Activated naive CD8-positive, alpha-beta T cell treated with anti-CD3 and anti-CD28 coated beads, Interleukin-2, amount 10 ng/mL, durations not matched to agents 7 days and 5 days (primary cell): ENCODE measurements at places on chromosomes 13 and 19. TPM values are rescaled to one million over a fixed set of nuclear protein-coding genes. Genes with fewer than 3 reads are reported as not detected.
A peak's percentile ranks its signal among the peaks of the same experiment; 100 is the strongest.

The ZNF606 gene
- 22.2 TPM for total RNA-seq

GRCh38 chr19:5934774-5935472, 20.9 kb downstream of the CAPS start:
- DNase-seq = no peak
- peaks cover 7% of the 10 kb centered on the region for H3K36me3 ChIP-seq
- no peak overlapping the region for H3K27ac ChIP-seq
- H3K4me1 ChIP-seq = no peaks in the 10 kb centered on the region
- no peak overlapping the region for H3K4me3 ChIP-seq

- H3K27me3 ChIP-seq = no peaks in the 10 kb centered on the region
- H3K36me3 ChIP-seq = peaks cover 24% of the 10 kb centered on the region
- no peak overlapping the region for H3K4me3 ChIP-seq
- peak overlapping the region; percentile 82 for H3K27ac ChIP-seq
- H3K4me1 ChIP-seq = peaks cover 10% of the 10 kb centered on the region
- DNase-seq = peak; percentile 49
These were observed 12.1 kb downstream of the PIN1 start for GRCh38 chr19:9847087-9847671.

- H3K4me1 ChIP-seq = no peaks in the 10 kb centered on the region
- no peaks in the 10 kb centered on the region for H3K36me3 ChIP-seq
- DNase-seq = no peak
- no peak overlapping the region for H3K4me3 ChIP-seq
These were observed 233.5 kb downstream of the EFNB2 start for GRCh38 chr13:106302011-106302410.

- peaks cover 30% of the 10 kb centered on the region for H3K4me1 ChIP-seq
- no peak overlapping the region for H3K27ac ChIP-seq
- no peak overlapping the region for H3K4me3 ChIP-seq
- peaks cover 6% of the 10 kb centered on the region for H3K27me3 ChIP-seq
These were observed 107.2 kb downstream of the KCNRG start for GRCh38 chr13:50122455-50122854.

GRCh38 chr13:91520952-91521351, 122.5 kb downstream of the GPC5 start:
- no peaks in the 10 kb centered on the region for H3K36me3 ChIP-seq
- DNase-seq = no peak
- peaks cover 2% of the 10 kb centered on the region for H3K27me3 ChIP-seq

DNA sequence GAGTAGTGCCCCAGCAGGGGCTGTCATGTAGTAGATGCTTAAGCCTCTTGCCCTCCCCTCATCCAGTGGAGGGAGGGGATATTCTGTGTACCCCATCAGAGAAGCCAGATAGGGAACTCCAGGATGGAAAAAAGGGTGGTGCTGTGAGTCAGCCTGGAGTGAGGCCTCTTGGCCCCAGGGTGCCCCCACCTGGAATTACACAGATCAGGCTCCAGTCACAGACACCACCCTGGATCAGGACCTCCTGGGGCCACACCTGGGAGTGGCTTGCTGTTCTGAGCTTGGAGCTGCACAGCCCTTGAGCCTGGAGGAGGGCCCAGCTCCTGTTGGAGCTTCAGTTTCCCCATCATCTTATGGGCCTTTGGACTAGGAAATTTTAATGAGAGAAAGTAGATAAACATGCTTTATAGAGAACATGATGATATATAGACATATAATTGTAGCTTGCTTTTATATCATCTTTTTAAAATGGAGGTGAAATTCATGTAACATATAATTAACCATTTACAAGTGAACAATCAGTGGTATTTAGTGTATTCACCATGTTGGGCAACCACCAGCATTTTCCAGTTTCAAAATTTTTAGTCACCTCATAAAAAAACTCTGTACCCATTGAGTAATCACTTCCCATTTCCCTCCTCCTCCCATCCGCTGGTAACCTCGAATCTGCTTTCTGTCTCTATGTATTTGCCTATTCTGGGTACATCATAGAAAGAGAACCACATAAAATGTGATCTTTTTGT, 24.6 kb downstream of the CYP4F22 start:
- peaks cover 26% of the 10 kb centered on the region for H3K36me3 ChIP-seq
- DNase-seq = no peak
- no peaks in the 10 kb centered on the region for H3K27me3 ChIP-seq
- peaks cover 12% of the 10 kb centered on the region for H3K4me1 ChIP-seq
- peak overlapping the region; percentile 9 for H3K4me3 ChIP-seq

DNA sequence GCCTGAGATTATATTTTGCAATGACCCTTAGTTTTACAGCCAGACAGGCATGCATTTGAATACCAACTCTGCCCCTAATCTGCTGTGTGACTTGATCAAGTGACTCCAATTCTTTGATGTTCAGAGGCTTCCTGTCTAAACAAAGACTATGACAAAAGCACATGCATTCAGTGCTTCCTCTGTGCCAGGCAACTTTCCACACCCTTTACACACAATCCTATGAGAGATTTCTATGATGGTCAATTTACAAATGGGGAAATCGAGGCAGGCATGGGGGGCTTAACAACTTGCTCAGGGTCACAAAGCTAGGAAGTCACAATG, 3.7 kb upstream of the LYPD3 start:
- DNase-seq = no peak
- H3K27me3 ChIP-seq = no peaks in the 10 kb centered on the region
- H3K36me3 ChIP-seq = no peaks in the 10 kb centered on the region
- peak overlapping the region; percentile 70 for H3K27ac ChIP-seq

GRCh38 chr19:48415395-48415794, 21.9 kb downstream of the GRIN2D start:
- no peaks in the 10 kb centered on the region for H3K36me3 ChIP-seq
- peaks cover 27% of the 10 kb centered on the region for H3K27me3 ChIP-seq
- DNase-seq = peak; percentile 77
- no peak overlapping the region for H3K27ac ChIP-seq
- H3K4me3 ChIP-seq = peak overlapping the region; percentile 82

DNA sequence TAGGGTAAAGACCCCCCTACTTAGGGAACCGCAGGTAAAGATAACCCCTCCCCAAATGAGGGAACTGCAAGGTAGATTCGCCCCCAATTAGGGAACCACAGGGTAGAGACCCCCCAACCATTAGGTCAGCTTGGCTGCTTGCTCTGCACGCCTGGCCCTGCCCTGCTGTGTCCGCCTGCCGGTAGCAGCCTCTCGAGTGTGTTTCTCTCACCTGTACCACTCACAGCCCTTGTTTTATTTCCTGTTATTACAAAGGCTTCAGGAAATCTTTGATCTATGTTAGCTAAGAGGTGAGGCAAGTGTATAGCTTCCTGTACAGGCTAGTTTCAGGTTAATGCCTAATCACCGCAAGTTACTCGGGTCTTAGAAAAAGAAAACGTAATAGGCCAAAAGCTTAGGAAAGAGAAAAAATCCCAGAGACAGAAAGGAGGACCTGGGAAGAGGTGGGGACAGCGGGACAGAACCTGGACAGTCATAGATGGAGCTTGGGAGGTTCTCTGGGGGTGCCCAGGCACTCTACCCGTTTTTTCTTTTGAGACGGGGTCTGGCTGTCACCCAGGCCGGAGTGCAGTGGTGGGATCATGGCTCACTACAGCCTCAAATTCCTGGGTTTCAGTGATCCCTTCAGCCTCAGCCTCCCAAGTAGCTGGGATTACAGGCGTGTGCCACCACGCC, 23.1 kb upstream of the EIF3G start:
- peak; percentile 59 for DNase-seq
- H3K27ac ChIP-seq = peak overlapping the region; percentile 98
- peaks cover 28% of the 10 kb centered on the region for H3K4me1 ChIP-seq
- peaks cover 35% of the 10 kb centered on the region for H3K36me3 ChIP-seq
- H3K4me3 ChIP-seq = peak overlapping the region; percentile 75
- H3K27me3 ChIP-seq = no peaks in the 10 kb centered on the region

The FBN3 gene
- total RNA-seq = 0.03 TPM

GRCh38 chr19:51721905-51722304, 1.9 kb downstream of the HAS1 start:
- H3K27me3 ChIP-seq = peaks cover 45% of the 10 kb centered on the region
- no peak overlapping the region for H3K27ac ChIP-seq
- H3K36me3 ChIP-seq = peaks cover 2% of the 10 kb centered on the region
- no peak overlapping the region for H3K4me3 ChIP-seq
- DNase-seq = no peak

The BORCS8 gene
- 31.9 TPM for total RNA-seq

The CACNA1A gene
- 0.91 TPM for total RNA-seq

GRCh38 chr13:49936968-49937273, 781 bp upstream of the SPRYD7 start:
- peaks cover 9% of the 10 kb centered on the region for H3K4me1 ChIP-seq
- H3K36me3 ChIP-seq = peaks cover 1% of the 10 kb centered on the region
- peak overlapping the region; percentile 89 for H3K27ac ChIP-seq

DNA sequence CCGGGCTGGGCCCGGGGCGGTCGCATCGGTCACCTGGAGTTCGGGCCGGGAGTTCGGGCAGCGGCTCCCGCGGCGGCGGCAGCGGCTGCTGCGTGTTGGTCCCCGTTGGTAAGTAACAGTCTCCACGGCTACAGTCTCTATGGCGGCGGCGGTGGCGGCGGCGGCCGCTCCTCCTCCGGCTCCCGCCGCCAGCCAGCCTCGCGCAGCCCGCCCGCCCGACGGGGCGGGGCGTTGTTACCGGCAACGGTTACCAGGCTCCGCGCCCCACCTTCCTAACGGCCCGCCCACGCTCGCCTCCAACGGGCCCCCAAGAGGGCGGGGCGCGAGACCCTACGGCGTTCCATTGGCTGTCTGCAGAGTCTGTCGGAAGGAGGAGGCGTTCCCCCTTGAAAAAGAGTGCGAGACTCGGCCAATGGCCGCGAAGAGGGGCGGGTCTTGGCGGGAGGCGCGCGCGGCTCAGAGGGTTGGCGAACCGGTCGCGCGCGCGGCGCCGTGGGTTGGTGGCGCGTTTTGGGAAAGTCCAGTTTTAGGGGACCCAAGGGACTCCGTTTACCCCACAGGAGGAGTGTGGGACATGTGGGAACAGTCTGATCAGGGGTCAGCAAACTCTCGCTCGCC, at the start of gene RFX2:
Gene RFX2, minus strand, starts transcription at position 141 of the 618 bp plus-strand sequence. CDS start 63,004 bp downstream, outside the sequence.
- H3K4me1 ChIP-seq = peaks cover 20% of the 10 kb centered on the region
- H3K36me3 ChIP-seq = peaks cover 4% of the 10 kb centered on the region
- peaks cover 14% of the 10 kb centered on the region for H3K27me3 ChIP-seq
- peak within 1 kb of the TSS; percentile 79 for H3K27ac ChIP-seq
- DNase-seq = peak; percentile 99
- H3K4me3 ChIP-seq = peak within 1 kb of the TSS; percentile 88

The FAM83E gene
- total RNA-seq = 2.7 TPM

GRCh38 chr19:42129399-42130253, 2.6 kb downstream of the POU2F2 start:
- peak overlapping the region; percentile 18 for H3K27ac ChIP-seq
- H3K4me3 ChIP-seq = peak overlapping the region; percentile 14
- H3K4me1 ChIP-seq = peaks cover 46% of the 10 kb centered on the region
- no peak for DNase-seq
- H3K27me3 ChIP-seq = no peaks in the 10 kb centered on the region

The SLC1A6 gene
- not detected for total RNA-seq

The SMIM44 gene
- total RNA-seq = not detected

The ZNF728 gene
- not detected for total RNA-seq

The PRX gene
- total RNA-seq = 2.3 TPM

DNA sequence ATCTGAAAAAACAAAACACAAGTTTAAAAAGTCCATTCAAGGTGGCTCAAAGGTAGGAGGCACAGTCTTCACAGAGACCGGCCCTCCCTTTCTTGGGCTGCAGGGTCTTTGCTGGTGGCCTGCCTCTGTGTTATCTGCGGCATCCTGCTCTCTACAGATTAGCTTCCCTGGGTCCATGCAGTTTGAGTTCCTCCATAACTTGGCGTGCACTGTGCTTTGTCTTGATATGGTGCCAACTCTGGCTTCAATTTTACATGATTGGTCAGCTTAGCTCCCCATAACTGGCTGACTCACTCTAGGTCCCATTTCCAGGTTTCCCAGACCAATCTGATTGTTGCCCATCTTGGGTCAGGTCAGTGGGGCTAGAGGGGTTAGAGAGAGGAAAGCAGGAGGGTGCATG, 41.8 kb downstream of the TPT1 start:
- H3K27ac ChIP-seq = no peak overlapping the region
- peaks cover 4% of the 10 kb centered on the region for H3K36me3 ChIP-seq
- no peak for DNase-seq
- peaks cover 23% of the 10 kb centered on the region for H3K4me1 ChIP-seq

The SCAMP4 gene
- 35.2 TPM for total RNA-seq

DNA sequence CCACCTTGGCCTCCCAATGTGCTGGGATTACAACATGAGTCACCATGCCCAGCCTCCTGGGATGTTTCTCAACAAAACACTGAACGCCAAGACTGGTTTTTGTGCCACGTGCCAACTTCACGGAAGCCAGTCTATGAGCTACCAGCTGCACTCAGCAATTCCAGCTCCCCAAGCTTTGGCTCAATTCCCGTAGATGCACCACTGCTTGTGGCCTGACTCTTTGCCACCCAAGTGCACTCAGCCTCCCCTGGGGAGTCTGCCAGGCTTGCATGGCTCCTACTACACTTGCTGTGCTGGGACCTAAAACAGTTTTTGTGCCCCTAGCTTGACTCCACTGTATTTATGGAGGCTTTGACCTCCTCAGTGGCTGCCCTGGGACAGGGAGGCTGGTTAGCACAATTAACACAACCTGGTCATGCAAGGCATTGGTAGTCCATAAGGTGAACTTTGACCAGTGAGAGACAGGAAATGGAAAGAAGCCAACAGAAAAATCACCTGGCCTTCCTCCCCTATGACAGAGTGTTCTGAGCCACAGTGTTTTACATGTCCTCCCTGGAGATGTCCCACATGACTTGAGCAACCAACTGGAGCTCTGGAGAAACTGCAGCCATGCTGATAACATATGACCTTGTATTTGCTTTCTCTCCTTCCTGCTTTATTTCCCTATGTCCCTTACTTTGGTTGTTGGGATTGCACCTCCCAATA, 1173.1 kb downstream of the UQCRFS1 start:
- no peak overlapping the region for H3K27ac ChIP-seq
- no peaks in the 10 kb centered on the region for H3K27me3 ChIP-seq
- no peaks in the 10 kb centered on the region for H3K4me1 ChIP-seq
- no peak for DNase-seq

GRCh38 chr19:50233308-50233910, 30.0 kb downstream of the MYH14 start:
- peaks cover 8% of the 10 kb centered on the region for H3K27me3 ChIP-seq
- no peak overlapping the region for H3K27ac ChIP-seq
- no peak for DNase-seq

- peaks cover 2% of the 10 kb centered on the region for H3K4me1 ChIP-seq
- peaks cover 12% of the 10 kb centered on the region for H3K36me3 ChIP-seq
- no peaks in the 10 kb centered on the region for H3K27me3 ChIP-seq
- no peak for DNase-seq
- no peak overlapping the region for H3K4me3 ChIP-seq
- no peak overlapping the region for H3K27ac ChIP-seq
These were observed 36.1 kb downstream of the RCBTB1 start for GRCh38 chr13:49549289-49549688.

The TTC9B gene
- not detected for total RNA-seq

DNA sequence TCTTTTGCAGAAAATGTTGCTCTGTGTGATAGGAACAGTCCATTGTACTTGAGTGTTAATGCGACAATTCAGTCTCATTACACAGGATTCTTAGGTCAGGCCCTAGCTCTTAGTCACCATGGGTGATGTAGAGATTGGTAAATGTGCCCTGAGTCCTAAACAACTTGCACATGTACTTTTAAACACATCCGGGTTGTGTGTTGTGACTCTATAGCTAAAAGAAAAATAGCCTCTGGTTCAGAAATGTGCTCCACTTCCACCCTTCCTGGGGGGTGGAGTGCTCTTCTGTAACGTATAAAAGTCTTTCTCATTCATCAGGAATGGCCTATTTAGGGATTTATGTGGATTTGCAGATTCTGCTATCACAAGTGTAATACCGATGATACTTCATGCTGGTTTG, 5.2 kb downstream of the SPATA13 start:
- no peaks in the 10 kb centered on the region for H3K27me3 ChIP-seq
- no peak overlapping the region for H3K4me3 ChIP-seq
- no peak for DNase-seq
- H3K27ac ChIP-seq = no peak overlapping the region

GRCh38 chr13:25902891-25903341, 148.9 kb downstream of the SHISA2 start:
- peak overlapping the region; percentile 66 for H3K27ac ChIP-seq
- peak overlapping the region; percentile 26 for H3K4me3 ChIP-seq
- peaks cover 24% of the 10 kb centered on the region for H3K4me1 ChIP-seq
